ENCODE measurements at places on chromosomes 6 and 20.

DNA sequence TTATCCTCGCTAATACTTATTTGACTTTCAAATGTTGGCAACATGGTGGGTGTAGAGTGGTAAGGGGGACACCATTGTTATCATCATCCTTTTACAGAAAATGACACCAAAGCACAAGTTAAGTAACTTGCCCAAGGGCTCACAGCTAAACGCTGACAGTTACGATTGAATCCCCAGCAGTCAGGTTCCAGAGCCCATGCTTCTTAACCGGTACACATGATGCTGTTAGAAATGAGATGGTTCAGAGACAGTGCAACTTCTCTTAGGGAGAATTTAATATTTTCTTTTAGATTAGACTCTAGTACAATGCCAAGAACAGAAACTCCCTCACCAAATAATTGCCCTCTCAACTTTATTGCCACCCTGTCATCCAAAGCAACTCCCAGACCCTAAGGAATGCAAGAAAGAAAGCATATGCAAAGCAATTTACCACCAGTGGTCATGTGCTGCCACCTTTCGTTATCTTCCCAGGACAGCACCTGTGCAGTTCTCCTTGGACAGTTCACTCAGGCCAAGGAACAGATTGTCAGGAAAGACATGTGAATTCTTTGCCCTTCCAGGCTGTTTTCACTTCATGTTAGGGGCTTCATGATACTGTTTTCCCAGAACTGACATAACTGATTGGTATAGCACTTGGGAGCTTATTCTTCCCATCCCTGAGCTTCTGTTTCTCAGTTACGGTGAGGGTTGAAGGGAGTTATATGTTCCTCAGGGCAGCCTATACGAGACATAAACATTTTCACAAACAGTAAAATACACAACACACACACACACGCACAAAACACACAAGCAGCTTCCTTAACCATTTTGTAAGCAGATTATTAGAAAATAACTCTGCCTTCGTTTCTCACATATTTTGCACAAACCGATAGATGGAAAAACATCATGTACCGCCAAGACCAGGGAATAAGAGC is 5.1 kb downstream of the HLA-DMA start:
- no peak for DNase-seq

DNA sequence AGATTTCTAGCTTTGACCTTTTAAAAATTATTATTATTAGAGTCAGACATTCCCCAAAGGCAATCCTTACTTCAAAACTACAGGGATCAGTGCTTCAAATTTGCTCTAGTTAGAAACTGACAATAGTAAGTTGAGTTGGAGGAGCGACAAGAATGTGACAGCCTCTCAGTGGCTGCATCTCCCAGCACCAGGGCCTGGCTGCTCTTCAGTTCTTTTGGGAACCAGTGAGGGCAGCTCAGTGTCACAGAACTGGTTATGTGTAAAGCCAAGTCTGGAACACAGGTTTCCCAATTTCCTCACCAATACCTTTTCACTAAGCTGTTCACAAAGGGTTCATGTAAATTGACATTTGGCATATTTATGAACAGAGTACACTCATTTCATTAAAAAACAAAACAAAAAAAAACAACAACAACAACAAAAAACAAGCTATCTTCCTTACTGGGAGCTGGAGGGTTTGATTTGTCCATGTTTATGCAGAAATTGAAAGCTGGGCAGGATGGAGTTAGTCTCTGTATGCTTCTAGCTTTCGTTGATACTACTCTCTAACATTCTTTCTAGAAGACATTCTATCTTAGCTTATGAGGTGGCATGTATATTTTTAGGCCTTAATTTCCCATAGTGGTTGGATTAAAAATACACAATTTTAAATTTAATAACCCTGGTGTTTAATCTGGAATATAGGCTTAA is 95.0 kb downstream of the SAMD5 start:
- no peak for DNase-seq

GRCh38 chr6:5125152-5126006 is 40.2 kb downstream of the PPP1R3G start:
- DNase-seq: no peak

DNA sequence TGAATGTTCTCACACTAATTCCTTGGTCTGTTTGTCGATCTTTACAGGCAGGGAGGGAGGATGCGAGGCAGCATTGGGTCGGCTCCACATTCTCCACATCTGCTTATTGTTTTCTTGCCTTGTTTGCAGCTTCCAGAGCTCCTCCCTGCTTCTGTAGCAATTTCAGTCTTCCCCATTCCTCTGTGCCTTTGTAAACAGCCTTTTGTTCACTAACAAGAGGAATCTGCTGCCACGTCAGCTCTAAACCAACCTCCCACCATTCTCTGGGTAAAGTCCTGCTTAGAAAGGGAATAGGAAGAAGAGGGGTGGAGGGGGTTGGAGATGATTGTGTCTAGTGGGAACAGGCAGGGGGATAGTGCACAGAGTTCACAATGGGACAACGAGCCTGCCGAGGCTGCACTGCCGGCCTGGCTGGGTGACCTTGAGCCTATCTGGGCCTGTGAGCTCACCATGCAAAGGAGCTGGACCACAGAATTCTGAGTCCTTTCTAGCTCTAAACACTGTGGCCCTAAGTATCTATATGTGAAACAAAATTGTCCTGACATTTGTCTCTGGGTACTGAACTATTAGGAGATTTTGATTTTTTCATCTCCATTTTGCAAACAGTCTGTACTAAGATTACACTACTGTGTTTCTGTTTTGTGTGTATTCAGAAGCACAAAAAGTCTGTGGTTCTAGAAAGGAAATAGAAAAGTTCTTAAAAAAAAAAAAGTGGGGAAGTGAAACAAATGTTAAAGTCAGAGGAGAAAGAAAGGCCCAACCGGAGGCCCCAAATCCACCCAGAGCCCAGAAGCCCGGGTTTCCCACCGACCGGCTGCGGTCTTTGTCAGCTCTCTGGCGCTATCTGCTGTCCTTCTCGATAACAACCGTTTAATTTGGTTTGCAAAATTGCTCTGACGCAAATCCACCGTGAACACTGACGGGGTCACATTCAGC is 1.4 kb upstream of the PRND start:
- DNase-seq: peak; percentile 75

- DNase-seq: no peak
Observed at GRCh38 chr20:12925863-12926793, 82.6 kb upstream of the SPTLC3 start.

- no peak for DNase-seq
Observed at GRCh38 chr6:4672772-4673171, 103.4 kb upstream of the CDYL start.

- DNase-seq: no peak
Observed at GRCh38 chr6:79671600-79672266, 40.6 kb downstream of the SH3BGRL2 start.

GRCh38 chr20:61285152-61285645 is 33.1 kb downstream of the CDH4 start:
- no peak for DNase-seq

DNA sequence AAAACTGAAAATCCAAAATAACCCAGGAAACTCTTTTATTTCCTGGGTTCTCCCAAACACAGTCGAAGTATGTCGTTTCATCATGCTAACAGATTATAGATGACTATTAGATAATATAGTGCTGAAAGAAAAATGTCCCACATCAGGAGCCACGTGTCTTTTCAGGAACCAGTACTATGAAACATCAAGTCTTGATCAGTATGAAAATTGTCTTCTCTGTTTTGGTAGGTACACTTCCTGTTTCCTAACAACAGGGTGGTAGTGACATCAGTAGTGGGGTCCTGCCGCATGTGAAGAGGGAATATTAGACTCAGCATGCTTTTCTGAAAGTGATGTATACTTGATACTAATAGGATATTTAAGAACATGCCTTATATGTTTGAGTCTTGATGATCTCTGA is 136.7 kb downstream of the HIVEP1 start:
- no peak for DNase-seq

GRCh38 chr6:170057034-170057734 is 233.7 kb downstream of the DLL1 start:
- DNase-seq: no peak

DNA sequence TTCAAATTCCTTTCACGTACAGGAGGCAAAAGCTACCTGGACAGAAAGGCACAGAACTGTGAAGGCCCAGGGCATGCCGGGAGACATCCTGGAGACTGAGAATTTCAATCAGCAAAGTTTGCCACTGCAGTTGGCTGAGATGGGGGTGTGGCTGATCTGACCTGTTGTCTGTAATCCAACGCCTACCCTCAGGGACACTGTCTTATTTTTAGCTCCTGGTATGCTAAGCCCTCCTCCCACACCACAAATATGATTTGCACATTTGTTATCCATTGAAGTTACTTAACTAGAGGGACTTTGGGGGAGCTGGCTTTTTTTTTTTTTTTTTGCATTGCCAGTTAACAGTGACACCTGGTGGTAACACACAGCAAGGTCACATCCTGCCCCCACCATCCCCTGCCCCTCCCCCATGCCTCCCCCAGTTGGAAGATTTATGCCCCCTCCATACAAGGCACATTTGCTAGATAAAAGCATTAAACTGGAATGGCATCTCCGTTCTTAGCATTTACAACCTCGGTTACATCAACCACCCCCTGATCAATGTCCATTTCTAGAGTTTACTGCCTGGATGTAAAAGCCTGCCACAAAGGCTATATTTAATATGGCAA is 40.4 kb downstream of the TTI1 start:
- DNase-seq: no peak

- peak; percentile 83 for DNase-seq
Observed at GRCh38 chr20:34709044-34709830, 5.1 kb downstream of the TP53INP2 start.

DNA sequence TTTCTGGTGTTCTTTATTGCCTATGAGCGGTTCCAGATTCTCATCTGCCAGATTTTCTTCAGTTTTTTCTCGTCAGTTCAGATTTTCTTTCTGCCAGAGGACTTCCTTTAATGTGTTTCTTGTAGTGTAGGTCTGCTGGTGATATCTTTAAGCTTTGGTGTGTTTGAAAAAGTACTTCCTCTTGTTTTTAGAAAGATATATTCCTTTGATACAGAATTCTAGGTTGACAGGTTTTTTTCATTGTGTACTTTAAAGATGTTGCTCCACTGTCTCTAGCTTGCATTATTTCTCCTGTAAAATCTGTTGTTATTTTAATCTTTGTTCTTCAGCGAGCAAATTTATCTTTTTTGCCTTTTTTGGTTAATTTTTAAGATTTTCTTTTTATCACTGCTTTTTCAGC is 36.9 kb downstream of the ASXL1 start:
- DNase-seq: no peak

DNA sequence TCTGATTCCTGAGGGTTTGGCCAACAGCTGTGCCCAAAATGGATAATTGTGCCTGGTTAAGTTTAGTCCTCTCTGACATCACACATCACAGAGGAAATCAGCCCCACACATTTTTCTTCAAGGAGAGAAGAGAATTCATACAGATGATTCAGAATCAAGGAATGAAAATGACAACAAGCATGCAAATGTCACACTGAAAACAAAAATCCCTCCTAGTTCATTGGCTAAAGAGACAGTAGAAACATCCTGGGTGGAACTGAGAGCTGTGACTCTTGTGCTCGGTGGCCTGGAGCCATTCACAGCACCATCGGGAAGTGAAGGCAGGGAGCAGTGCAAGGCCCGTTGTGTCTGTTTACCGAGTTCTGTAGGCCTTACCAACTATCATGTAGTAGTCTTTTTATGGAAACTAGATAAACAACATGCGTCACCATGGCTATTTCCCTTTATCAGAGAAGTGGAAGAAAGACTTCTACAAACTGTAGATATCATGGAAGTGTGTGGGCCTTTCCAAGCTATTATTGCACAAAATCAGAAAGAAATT is 81.7 kb upstream of the TENT5A start:
- DNase-seq: no peak

DNA sequence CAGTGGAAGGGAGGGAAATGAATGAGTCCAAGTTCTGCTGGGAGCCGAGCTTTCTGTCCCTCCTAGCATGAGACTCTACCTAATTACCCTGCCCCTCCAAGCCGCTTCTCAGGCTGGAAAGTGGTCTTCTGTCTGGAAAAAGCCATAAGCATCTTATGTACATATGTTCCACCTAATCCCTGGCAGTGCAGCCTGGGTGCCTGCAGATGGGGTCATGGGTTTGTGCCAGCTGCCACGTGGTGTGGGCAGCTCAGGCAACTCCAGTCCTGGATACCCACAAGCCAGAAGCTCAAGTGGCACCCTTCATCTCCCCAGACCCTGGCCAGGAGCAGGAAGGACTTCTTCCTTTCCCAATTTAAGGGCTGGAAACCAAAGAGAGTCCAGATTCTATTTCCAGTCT is 253.1 kb downstream of the LY86 start:
- no peak for DNase-seq

DNA sequence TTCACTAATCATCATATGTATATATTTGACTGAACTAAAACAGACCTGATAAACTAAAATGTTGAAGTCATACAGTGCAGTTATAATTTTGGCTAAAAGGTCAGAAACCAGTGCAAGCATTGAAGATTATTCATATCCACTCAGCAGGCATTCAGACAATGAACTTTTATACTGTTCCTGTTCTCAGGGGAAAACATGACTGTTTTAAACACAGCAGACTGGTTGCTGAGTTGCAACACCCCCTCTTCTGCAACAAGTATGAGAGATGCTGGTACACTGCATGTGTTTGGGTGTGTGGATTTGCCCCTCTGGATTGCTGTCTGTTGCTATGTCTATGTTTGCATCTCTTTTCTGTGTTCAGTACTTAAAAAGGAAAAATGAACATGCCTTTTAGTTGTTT is 206.8 kb downstream of the EYA4 start:
- DNase-seq: no peak

Data from substantia nigra (tissue), 51 donors.